Fibroblast of lung (primary cell): ENCODE measurements at places on chromosomes 7 and 10.

GRCh38 chr7:98753989-98754479, 115.8 kb downstream of the TMEM130 start:
- no peak overlapping the region for H3K27ac ChIP-seq
- H3K4me3 ChIP-seq, result no peak overlapping the region
- no peaks in the 10 kb centered on the region for H3K36me3 ChIP-seq
- no peak for DNase-seq

- peaks cover 5% of the 10 kb centered on the region for H3K4me1 ChIP-seq
- no peaks in the 10 kb centered on the region for H3K27me3 ChIP-seq
- DNase-seq, result no peak
- peaks cover 28% of the 10 kb centered on the region for H3K36me3 ChIP-seq
- H3K4me3 ChIP-seq, result no peak overlapping the region
- H3K27ac ChIP-seq, result no peak overlapping the region
Observed at GRCh38 chr7:211033-211714, 18.8 kb downstream of the FAM20C start.

- H3K4me3 ChIP-seq, result no peak overlapping the region
- no peak for DNase-seq
- H3K36me3 ChIP-seq, result no peaks in the 10 kb centered on the region
- H3K27me3 ChIP-seq, result no peaks in the 10 kb centered on the region
- no peaks in the 10 kb centered on the region for H3K4me1 ChIP-seq
Observed at GRCh38 chr7:127527561-127527960, 57.8 kb downstream of the GCC1 start.

DNA sequence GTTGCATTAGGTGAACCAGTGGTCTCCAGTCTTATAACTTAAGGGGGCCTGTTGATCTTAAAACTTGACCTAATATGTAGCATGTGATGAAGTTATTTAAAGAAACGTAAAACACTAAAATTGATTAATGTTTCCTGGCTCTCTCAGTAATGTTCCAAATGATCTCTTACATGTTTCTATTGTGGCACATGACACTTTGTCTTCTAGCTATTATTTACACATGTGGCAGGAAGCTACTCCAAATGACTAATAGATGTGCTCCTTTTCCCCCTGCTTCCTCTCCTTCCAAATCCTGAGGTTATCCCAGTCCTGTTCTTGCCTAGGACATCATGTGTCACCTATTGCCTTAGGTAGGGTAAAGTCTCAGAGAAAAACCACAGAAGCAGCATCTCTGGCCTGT, 89.4 kb downstream of the FAS start:
- no peak overlapping the region for H3K27ac ChIP-seq
- peaks cover 7% of the 10 kb centered on the region for H3K4me1 ChIP-seq

DNA sequence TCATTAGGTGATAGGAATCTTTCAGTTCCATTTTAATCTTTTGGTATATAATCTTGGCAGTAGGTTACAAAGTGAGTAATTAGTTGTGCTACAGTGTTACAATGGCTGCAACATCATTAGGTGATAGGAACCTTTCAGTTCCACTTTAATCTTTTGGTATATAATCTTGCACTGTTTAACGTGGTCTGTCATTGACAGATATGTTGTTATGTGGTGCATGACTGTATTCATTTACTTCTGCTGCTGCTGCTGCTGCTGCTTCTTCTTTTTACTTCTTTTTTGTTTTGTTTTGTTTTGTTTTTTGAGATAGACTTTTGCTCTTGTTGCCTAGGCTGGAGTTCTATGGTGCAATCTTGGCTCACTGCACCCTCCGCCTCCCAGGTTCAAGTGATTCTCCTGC, 28.6 kb downstream of the ST7 start:
- H3K4me3 ChIP-seq, result no peak overlapping the region
- H3K27me3 ChIP-seq, result no peaks in the 10 kb centered on the region
- H3K4me1 ChIP-seq, result no peaks in the 10 kb centered on the region
- H3K36me3 ChIP-seq, result no peaks in the 10 kb centered on the region

DNA sequence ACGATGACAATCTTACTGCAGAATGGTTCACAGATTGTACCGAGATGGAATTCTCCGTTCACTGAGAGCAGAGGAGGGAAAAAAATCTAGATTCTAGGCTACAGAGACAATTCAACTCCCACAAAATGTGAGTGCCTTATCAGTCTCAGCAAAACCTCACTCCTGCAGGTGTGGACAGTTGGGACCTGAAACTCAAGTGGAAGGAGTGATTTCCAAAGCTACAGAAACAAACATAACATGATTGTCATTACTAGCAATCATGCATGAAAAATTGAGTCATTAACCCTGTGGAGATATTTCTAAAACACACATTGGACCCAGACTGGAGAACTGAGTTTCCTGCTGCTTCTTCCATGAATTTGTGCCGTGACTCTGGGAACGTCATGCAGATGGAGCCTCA, 70.3 kb downstream of the CALML3 start:
- no peak overlapping the region for H3K27ac ChIP-seq
- no peak for DNase-seq
- H3K36me3 ChIP-seq, result no peaks in the 10 kb centered on the region

GRCh38 chr10:45817912-45818311, 29.4 kb downstream of the AGAP4 start:
- no peaks in the 10 kb centered on the region for H3K36me3 ChIP-seq
- H3K27me3 ChIP-seq, result no peaks in the 10 kb centered on the region
- H3K4me3 ChIP-seq, result no peak overlapping the region
- no peak for DNase-seq
- no peaks in the 10 kb centered on the region for H3K4me1 ChIP-seq
- no peak overlapping the region for H3K27ac ChIP-seq

- H3K4me3 ChIP-seq, result no peak overlapping the region
- H3K4me1 ChIP-seq, result no peaks in the 10 kb centered on the region
- H3K27ac ChIP-seq, result no peak overlapping the region
- no peaks in the 10 kb centered on the region for H3K36me3 ChIP-seq
Observed at GRCh38 chr10:29329420-29329819, 40.5 kb downstream of the LYZL1 start.

- no peaks in the 10 kb centered on the region for H3K27me3 ChIP-seq
- no peak overlapping the region for H3K27ac ChIP-seq
- no peaks in the 10 kb centered on the region for H3K4me1 ChIP-seq
- DNase-seq, result no peak
- no peak overlapping the region for H3K4me3 ChIP-seq
- H3K36me3 ChIP-seq, result no peaks in the 10 kb centered on the region
Observed at GRCh38 chr10:42850931-42851330, 68.3 kb downstream of the BMS1 start.

GRCh38 chr7:46452561-46453135, 531.6 kb upstream of the IGFBP3 start:
- no peaks in the 10 kb centered on the region for H3K36me3 ChIP-seq
- no peaks in the 10 kb centered on the region for H3K27me3 ChIP-seq
- peaks cover 5% of the 10 kb centered on the region for H3K4me1 ChIP-seq
- H3K27ac ChIP-seq, result no peak overlapping the region
- no peak for DNase-seq
- no peak overlapping the region for H3K4me3 ChIP-seq

DNA sequence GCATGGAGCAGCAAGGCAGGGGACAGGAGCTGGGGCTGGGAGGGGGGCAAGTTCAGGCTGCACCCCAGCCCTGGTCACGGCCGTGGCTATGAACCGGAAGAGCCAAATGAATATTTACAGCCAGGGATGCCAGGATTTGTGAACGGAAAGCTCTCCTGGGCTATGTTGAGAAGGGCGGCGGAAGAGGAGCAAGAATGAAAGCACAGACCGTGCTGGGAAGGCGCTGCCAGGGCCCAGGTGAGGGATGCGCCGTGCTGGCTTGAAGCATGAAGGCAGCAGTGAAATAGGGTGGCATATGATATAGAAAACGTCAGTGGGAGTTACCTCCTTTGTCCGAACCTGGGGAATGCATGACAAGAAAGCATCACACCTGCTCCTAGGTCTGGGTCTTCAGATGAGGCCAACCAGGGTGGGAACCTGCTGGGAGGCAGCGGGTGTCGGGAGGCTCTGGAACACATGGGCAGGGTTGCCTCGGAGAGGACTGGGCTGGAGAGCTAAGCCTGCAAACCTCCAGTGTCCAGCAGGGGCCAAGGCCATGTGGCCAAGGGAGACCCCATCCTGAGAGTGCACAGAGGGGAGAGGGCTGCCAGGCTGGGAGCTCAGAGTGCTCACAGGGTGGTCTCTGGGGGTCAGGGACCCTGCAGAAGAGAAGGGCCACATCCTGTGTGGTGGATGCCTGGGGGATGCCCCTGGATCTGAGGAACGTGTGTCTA, 120.6 kb upstream of the TCERG1L start:
- H3K27me3 ChIP-seq, result no peaks in the 10 kb centered on the region
- H3K36me3 ChIP-seq, result no peaks in the 10 kb centered on the region
- no peak overlapping the region for H3K4me3 ChIP-seq

GRCh38 chr7:5211730-5212482, 21.9 kb downstream of the WIPI2 start:
- H3K36me3 ChIP-seq, result peaks cover 20% of the 10 kb centered on the region
- no peaks in the 10 kb centered on the region for H3K27me3 ChIP-seq
- no peak overlapping the region for H3K27ac ChIP-seq
- H3K4me1 ChIP-seq, result no peaks in the 10 kb centered on the region

GRCh38 chr10:1158066-1158465, 101.9 kb downstream of the WDR37 start:
- no peaks in the 10 kb centered on the region for H3K4me1 ChIP-seq
- no peak overlapping the region for H3K27ac ChIP-seq

DNA sequence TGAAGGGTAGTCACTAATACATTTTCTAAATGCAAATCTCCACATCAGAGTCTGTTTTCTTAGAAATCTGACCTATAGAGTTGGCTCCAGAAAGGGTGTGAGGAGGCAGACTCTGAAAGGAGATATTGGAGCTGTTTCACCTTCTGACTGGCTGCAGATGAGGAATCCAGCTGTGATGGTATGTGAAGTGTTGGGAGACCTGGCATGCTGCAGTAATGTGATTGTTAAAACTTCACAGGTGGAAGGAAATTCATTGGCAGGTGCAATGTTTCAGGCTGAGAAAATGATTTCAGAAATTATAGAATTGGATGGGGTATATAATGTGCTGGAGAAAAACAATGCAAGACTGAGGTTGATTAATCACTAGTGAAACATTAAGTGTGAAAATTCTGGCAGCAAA, 1134.0 kb upstream of the LRRN3 start:
- H3K27me3 ChIP-seq, result no peaks in the 10 kb centered on the region
- no peaks in the 10 kb centered on the region for H3K36me3 ChIP-seq
- no peak overlapping the region for H3K27ac ChIP-seq
- H3K4me3 ChIP-seq, result no peak overlapping the region
- no peak for DNase-seq
- H3K4me1 ChIP-seq, result no peaks in the 10 kb centered on the region
